KBM-7 (cell line): ENCODE measurements at places on chromosomes 1 and 21.

- DNase-seq: no peak
Measured at GRCh38 chr1:161973924-161974845, 49.5 kb downstream of the OLFML2B start.

DNA sequence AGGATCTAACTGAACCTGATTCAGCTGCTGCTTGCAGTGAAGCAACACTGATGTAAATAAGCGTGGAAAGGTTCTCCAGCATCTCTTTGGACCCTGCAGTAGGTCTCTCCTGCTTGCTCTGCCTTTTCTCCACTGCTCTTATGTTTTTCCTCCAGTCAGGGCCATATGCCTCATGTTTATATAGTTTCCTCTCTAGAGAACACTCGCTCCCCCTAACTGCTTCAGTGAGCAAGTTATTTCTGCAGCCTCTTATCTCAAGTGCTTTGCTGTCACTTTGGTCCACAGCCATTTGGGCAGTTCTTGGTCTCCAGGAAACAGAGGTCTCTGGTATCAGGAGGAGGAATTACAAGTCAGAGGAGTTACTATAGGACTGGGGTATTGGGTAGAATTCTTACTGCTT lies 5.3 kb downstream of the PRUNE1 start:
- DNase-seq: peak; percentile 68

GRCh38 chr1:111441573-111442192 lies 7.4 kb downstream of the WDR77 start:
- DNase-seq: peak; percentile 74

DNA sequence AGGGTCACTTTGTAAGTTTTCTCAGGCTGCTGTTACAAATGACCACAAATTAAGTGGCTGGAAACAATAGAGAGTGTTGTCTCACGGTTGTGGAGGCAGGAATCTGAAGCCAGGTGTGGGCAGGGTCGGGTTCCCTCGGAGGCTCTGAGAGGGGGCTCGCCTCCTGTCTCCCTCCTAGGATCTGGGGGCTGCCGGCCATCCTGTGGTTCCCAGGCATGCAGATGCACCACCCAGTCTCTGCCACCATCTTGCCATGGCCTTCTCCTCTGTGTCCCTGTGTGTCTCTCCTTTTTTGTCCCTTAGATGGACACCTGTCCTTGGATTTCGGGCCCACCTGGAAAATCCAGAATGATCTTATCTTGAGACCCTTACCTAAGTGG lies 4.8 kb downstream of the TP73 start:
- DNase-seq: no peak

DNA sequence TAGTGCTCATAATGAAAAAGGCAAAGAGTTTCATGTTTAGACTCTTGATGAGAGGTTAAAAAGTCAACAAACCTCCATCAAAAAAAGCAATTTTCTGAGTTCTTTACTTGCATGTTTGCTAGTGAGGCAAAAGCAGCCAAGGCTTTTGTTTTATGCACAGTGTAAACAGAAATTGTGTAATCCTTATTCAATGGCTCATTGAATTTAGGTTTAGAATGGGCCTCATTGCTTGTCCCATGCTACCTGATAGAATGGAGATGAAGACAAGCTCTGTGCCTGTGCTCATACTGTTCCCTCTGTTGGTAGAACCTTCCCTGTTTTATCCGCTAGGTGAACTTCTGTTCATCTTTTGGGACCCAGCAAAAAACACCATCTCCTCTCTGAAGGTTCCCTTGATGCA lies 10.0 kb upstream of the LRRC8D start:
- no peak for DNase-seq

DNA sequence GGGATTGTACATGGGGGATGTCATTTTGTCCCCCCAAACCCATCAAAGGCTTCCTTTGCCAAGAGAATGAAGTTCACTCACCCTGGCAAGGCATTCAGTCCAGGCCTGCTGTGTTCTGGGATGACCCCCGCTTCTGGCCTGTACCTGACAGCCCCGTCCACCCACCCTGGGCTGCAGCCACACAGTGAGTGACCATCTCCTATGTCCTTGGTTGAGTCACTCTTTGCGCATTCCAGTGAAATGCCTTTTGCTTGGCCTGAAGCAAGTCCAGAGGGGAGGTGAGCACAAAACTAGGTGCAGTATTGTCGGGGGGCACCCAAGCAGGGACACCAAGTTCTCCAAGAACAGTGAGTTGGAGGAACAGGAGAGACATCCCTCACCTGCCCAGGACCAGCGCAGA lies 10.2 kb downstream of the TMPRSS3 start:
- DNase-seq: no peak

DNA sequence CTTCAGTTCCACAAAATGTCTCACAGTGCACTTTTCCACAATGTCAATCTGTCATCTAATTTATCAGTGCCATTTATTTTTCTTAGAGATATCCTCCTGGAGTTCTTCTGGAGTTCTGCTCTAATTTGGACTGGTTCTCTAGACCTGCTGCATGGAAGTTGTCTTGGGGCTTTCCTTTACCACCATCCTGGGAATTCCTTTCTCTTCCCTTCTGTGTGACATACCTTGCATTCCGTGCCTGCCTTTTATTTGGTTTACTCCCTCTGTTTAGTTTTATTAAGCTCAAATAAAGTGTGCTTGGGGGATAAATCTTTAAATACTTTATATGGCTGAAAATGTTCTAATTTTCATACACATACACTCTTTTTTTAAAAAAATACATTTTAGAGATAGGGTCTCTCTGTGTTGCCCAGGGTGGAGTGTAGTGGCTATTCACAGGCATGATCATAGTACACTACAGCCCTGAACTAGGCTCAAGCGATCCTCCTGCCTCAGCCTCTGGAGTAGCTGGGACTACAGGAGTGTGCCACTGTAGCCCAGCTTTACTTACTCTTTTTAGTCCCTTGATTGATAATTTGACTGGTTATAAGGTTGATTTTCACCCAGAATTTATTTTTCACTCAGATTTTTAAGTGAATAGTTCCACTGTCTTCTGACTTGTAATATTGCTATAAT lies 14.4 kb downstream of the MTF2 start:
- no peak for DNase-seq

- DNase-seq: no peak
Measured at GRCh38 chr1:73104749-73105148, 822.4 kb upstream of the NEGR1 start.

- DNase-seq: no peak
Measured at GRCh38 chr1:159430985-159431384, 1.0 kb upstream of the OR10J4 start.

DNA sequence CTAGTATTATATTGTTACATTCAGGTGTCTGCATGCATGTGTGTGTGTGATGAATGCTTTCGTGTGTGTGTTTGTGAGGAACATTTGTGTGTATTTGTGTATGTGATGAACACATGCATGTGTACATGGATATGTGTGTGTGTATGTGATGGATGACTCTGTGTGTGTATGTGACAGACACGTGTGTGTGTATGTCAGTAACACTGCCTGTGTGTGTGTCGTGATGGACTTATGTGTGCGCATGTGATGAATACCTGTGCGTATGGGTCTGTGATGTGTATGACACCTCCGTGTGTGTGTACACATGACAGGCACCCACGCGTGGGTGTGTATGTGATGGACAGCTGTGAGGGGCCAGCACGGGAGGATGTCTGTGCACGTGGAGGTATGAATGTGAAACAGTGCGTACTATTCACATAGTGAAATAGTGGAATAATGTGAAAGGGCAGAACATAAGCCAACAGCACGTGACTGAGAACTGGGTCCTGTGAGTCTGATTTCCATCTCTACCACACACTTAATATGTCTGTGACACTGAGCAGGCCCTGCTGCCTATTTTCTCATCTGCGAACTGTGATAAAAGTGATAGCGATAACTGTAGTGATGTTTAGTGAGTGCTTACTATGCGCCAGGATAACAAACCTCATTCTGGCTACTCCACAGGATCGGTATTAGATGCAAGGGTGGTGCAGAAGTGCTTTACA lies 41.8 kb upstream of the CSF3R start:
- DNase-seq: no peak

GRCh38 chr1:68615312-68615711 lies 118.4 kb upstream of the DEPDC1 start:
- no peak for DNase-seq

DNA sequence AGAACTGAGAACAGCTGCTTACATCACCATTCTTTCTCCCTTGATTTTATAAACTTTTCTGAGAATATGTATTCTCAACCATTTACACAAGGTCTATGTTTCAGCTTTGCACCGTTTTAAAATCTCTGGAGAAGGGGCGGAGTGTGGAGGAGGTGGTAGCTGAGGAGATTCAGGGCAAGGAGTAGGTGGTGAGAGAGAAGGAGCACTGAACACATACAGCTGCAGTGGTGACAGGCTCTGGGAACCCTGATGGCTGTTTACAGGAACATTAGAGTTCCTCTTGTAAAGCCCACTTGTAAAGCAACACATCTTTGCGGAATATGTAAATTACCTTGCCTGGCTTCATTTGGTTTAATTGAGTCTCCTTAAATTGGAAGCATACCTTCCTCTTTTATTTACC lies 89.7 kb downstream of the SMYD2 start:
- DNase-seq: no peak

- DNase-seq: no peak
Measured at GRCh38 chr1:219326843-219327242, 153.2 kb downstream of the LYPLAL1 start.

GRCh38 chr1:59415881-59416280 lies 119.0 kb downstream of the FGGY start:
- no peak for DNase-seq

GRCh38 chr1:26375081-26375480 lies 2.5 kb upstream of the ZNF683 start:
- DNase-seq: no peak

- DNase-seq: no peak
Measured at GRCh38 chr1:235739124-235739523, 89.5 kb upstream of the GNG4 start.

- DNase-seq: no peak
Measured at GRCh38 chr1:203239081-203239480, 9.6 kb upstream of the CHIT1 start.

DNA sequence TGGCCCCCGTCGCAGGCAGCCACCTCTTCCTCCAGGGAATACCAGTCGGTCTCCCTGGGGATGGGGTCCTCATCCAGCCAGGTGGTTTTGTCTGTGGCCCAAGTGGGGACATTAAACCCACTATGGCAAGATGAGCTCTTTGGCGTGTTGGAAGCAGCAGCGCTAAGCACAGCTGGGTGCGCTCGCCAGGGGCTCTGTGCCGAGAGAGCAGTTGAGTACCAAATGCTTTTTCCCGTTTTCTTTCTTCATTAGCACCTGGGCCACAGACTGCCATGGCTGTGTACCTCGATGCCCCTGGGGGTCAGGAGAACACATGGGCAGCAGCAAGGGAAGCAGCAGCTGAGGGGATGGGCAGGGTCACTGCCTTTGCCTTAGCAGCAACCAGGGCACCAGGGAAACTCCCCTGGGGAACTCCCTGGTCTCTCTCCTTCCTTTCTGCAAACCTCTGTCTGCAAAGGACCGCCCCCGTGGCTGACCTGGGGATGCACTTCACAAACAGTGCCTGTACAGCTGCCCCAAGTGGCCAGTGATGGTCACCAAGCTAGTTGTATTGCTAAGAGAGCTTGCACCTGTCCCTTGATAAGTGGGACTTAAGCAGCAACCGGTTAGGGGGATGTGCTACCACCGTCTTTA lies 31.1 kb downstream of the EDARADD start:
- DNase-seq: no peak

DNA sequence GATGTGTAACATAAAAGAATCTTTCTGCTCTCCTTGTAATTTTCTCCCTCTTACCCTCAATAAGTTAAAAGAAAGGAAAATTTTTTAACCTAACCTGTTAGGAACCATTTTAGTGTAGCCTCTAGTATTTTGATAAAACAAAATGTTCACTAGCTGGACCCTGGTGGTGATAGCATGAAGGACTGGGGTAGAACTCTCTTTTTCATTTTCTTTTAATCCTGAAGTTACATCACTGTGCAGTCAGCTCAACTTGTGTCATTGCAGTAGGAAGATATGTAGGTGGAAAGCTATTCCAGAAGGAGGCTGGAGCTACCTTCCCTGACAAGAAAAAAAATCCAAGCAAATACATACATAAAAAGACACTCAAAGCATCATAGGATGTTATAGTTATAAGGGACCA lies 39.3 kb downstream of the NFIA start:
- DNase-seq: no peak

DNA sequence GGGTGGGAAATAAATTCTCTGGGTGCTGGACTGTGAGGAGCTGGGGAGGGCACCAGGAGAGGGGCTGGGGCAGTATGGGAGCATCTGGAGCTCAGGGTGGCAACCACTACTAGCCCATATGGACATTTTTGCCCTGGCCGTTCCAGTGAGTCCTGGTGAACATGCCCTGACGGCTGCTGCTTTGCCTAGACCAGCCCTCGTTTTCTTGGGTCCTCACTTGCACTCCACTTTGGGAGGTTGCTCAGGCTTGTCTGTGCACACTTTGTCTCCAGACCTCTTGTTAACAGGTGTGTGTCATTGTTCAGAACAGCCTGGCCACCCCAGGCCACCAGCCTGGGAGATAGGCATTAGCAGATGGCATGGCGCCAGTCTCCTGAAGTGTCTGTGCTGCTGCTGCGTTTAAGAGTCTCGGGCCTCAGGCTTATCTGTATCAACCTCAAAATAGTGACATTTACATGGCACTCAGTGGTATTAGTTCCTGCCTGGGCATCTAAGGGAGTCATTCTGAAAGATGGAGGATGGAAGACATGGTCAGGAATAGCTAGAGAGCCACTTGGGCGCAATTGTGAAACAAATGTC lies 190.5 kb downstream of the PTPRU start:
- DNase-seq: no peak

GRCh38 chr1:177976596-177976995 lies 6.7 kb upstream of the SEC16B start:
- DNase-seq: no peak

DNA sequence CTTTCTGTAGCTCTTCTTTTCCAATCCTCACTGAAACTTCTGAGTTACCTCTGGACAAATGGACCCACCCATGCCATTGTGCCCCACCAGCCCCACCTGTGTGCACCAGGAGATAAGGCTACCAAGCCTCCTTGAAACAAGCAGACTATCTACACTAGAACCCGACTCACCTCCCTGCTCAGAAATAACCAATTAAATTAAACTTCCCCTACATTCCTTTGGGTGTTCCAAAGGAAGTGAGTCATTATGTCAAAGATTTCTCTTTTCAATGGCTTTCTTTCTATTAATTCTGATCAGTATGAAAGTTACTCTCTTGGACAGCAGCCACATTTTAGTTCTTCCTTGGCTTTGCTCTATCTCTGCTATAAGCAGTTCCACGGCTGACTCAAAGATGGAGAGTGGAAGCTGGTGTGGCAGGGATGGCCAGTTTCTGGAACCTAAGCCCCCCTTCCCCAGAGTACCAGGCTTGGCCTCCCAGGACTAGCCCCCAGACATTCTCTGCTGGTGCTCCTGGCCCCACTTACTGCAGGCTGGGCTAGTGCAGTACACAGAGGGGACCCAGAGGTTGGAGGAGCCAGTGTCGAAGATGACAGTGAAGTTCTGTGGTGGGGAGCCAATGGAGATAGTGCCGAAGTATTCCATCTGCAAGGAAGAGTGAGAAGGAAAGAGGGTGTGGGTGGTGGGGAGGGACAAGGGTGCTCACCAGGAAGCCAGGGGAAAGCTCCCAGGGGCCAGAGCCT lies 1.9 kb downstream of the CTSE start:
- no peak for DNase-seq
